D721Med (cell line): ENCODE measurements at places on chromosomes 7 and 10.

GRCh38 chr7:114152314-114152938 lies 233.6 kb upstream of the PPP1R3A start:
- no peak for DNase-seq

- no peak for DNase-seq
These were observed 15.8 kb downstream of the NAPEPLD start for GRCh38 chr7:103132995-103133688.

DNA sequence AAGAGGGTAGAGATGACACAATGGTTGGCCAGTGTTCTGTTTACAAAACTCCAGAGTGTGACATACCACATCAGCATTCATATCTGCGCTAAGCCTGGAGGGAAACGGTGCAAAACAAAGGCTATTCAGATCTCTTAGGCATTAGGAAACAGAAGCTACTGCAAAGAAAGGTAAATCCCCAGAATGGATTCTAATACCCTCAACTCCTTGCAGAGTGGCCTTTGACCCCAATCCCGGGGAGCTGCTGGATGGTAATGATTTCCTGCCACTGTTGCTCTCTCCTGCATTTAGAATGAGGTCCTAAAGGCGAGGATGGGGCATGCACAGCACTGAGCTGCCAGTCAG lies 65.2 kb downstream of the AOAH start:
- DNase-seq = no peak

DNA sequence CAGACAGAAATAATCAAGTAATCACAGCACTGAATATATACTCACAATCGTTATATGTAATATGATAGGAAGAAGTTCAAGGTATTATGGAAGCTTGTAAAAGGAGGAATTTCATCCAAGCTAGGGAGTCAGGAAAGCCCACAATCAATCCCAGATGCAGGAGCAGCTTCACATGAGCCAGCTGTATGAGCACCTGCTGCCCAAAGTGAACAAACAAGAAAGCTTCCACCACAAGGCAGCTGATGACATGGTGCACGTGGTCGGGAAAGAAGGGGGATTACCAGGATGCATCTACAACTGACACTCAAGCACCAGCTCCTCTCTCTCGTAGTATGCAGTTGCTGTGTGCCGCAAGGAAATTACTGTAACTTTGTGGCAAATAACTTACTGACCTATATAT lies 225.2 kb downstream of the XPNPEP1 start:
- no peak for DNase-seq

DNA sequence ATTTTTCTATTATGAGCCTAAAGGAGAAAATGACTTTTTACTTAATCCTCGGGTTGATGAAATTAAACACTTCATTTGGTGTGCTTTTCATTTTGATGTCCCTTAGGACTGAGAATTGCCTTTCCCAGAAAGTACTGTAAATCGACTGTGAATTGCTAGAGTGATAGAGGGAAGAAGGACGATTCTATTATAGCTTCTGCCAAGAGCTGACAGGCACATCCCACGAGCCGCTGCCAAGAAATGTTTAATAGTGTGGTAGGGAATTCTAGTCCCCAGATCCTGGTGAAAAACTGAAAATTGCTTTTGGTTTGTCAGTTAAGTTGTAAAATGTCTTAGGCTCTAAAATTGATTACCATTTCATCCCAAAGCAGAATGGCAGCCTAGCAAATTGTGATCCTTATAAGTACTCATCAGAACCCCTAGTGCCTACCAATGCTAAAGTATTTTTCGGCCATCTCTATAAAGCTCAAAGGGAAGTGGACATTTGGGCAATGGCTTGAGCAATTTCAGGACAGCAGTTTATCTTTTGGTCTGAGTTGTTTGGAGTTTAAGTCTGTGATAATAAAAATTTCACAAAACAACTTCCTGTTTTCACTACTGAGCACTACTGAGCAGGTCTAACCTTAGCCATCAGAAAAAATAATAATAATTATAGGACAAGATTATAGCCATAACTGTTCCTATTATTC lies 44.6 kb upstream of the HYCC1 start:
- DNase-seq = no peak

GRCh38 chr7:2445898-2446555 lies 30.2 kb downstream of the GRIFIN start:
- DNase-seq = no peak

- no peak for DNase-seq
These were observed 1083.4 kb upstream of the LRRN3 start for GRCh38 chr7:110007320-110008063.

DNA sequence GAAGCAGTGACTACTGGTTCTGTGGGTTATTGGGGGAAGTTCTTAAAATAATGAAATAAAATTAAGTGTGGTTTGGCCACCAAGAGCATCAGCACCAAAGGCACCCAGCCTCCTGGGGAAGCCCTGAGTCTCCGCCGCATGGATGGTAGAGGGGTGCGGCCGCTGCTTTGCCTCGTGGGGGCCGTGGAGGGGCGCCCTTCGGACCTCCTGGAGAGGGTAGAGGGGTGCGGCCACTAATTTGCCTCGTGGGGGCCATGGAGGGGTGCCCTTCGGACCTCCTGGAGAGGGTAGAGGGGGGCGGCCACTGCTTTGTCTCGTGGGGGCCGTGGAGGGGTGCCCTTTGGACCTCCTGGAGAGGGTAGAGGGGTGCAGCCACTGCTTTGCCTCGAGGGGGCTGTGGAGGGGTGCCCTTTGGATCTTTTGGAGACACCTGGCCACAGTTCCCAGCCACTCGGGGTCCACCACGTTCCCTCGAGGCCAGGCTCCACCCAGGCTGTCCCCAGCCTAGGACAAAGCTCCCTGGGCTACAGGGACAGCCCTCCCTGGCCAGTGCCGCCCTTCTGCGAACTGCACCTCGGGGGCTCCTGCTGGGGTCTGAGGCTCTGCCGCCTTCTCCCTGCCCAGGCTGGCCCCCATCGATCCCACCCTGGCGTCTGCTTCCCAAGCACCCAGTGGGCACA lies 535.1 kb downstream of the PTPRN2 start:
- DNase-seq = no peak

- no peak for DNase-seq
These were observed 39.2 kb downstream of the ELFN1 start for GRCh38 chr7:1709281-1709680.

- peak; percentile 28 for DNase-seq
These were observed 82.4 kb downstream of the ADCYAP1R1 start for GRCh38 chr7:31134246-31135188.

GRCh38 chr10:110568055-110568735 lies 700 bp downstream of the SMC3 start:
- no peak for DNase-seq

DNA sequence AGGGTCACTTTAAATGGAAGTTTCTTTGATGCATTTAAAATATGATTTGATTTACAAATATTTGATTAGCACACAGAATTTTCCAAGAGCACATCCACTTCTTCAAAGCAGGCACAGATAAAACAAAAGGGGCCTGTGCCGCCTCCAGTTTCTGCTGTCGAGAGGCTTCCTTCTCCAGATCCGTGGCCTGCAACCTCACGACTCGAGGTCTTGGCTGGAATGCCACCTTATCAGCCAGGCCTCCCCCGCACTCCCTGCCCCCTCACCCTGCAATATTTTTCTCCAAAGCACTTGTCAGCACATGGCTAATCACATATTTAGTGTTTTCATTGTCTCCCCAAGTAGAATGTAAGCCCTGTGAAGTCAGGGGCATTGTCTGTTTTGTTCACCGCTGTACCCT lies 12.5 kb downstream of the PYROXD2 start:
- DNase-seq = no peak

GRCh38 chr10:11646450-11646849 lies 35.0 kb upstream of the USP6NL start:
- DNase-seq = no peak

- no peak for DNase-seq
These were observed 56.7 kb downstream of the DLG5 start for GRCh38 chr10:77869626-77870420.

DNA sequence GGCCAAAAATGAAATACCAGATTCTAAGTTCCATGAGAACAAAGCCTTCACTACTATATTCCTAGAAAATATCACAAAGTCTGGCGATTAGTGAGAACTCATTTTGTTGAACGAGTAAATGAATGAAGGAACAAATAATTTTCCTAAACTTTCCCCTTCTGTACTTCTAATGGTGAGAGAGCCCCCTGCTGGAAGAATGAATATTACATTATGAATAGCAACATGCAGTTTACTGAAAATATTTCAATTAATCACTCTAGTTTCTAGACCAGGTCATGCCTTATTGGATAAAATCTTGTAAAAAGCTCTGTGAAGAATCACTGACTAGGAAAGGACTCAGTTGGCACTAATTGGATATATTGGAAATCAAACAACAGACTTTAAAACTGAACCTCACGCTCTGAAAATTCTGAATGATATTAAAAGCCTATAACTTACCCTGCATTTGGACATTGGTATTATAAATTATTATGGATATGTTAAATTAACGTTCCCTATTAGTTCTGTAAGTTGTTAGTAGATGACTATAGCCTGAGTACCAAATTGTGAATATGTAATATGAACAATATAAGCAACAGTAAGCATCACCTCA lies 32.4 kb upstream of the MTPN start:
- no peak for DNase-seq

GRCh38 chr10:109956454-109957091 lies 33.3 kb upstream of the XPNPEP1 start:
- no peak for DNase-seq
